ENCODE measurements at places on chromosomes 2 and 18.

DNA sequence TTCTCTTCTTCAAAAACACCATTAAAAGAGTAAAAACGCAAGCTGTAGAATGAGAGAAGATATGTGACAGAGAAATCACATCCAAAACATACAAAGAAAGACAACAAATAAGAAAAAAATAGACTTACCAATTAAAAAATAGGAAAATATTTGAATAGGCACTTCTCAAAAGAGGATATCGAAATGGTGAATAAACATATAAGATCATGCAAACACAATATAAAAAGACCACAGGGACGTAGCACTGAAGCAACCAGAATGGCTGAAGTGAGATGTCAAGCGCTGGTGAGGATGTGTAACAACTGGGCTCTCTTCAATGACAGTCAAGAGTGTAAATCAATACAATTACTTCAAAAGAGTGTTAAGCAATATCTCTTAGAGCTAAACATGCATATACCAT, 202.3 kb downstream of the ZBTB7C start:
- DNase-seq = no peak

DNA sequence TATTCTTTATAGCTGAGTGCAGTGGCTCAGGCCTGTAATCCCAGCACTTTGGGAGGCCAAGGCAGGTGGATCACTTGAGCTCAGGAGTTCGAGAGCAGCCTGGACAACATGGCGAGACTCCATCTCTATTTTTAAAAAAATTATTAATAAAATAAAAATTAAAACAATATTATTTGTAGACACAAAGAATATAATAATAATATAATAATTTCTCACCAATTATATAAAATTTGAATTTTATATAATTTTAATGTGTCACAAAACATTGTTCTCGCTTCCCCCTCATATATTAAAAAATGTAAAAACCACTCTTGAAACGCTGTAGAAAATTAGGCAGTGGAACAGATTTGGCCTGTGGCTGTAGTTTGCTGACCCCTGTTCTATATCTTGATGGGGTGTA, 5.6 kb upstream of the KDM3A start:
- DNase-seq = no peak

DNA sequence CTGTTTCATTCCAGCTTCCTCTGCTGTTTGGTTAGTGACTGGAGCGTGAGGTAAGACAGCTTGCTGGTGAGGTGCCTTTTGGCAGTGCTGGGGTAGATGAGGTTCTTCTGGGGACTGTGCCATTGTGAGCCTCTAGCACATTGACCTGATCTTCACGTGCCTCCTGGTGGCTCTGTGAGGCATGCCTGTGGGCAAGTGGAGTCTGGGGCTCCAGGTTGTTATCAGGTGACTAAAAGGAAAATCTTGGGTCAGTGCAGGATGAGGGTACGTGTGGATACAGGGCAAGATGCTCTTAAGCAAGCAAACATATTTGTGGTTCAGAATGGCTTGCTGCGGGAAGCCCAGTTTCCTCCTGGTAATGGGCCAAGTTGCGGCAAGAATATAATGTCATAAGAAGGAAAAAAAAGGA, 75.4 kb downstream of the FHOD3 start:
- DNase-seq = no peak

DNA sequence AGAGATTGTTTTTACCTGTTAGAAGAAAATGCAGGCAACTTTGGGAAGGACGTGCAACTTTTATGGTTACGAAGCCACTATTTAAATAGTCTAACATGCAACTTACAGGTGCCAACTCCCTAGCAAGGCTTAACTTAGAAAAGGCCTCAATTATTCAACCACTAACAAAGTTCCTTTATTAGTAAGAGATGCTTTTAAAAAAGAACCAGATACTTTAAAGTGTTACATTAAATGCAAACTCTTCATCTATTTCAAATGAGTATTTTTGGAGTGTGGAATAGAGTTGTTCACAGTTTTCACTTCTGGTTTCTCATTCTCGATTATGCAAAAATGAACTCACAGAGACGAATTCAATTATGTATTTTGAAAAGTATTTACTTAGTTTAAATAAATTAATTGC, 51.7 kb downstream of the PELI1 start:
- no peak for DNase-seq

- no peak for DNase-seq
These were observed 1.8 kb downstream of the FBXO48 start for GRCh38 chr2:68465081-68465916.

GRCh38 chr2:133992454-133992853, 261.4 kb upstream of the MGAT5 start:
- DNase-seq = no peak

- DNase-seq = no peak
These were observed 49.2 kb downstream of the ICA1L start for GRCh38 chr2:202822411-202822810.

- DNase-seq = no peak
These were observed 48.6 kb downstream of the SH3RF3 start for GRCh38 chr2:109177635-109178034.

DNA sequence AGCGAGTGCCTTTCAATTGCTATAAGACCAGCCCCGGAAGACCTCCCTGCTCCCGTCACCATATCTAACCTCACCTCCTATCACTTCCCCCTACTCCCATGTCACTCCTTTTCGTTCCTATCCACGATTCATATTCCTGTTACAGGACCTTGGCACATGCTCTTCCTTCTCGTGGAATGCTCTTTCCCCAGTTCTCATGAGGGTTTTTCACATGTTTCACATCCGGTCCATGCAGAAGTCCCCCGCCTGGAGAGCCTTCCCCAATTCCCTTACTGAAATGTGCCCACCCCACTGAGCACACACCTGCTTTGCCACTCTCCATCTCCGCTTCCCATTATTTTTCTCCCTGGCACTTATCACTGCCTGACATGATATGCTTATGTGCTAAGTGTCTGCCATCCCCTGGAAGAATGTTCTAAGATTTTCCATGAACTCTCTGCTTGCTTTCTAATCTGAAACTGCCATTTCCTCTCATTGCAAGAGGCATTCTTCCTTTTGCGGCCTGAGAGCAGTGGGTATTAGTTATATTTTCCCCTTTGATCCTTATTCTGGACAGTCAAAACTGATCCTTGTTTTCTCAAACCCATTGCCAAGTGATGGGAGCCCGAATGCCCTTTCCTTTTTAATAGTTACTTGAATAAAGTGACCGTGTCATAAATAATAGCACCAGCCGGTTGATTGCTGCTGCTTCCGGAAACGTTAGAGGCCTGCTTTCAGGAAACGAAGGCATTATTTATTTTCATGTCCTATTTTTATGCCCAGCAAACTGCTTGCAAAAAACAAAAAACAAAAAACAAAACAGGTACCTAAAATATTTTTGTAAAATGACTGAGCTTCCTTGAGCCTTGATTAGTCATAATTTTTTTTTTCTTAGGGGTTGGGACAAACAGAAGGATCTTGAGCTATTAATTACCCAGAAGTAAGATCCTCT, 127.9 kb downstream of the ZNF532 start:
- DNase-seq = no peak

GRCh38 chr2:86044045-86044444, 61.6 kb downstream of the POLR1A start:
- DNase-seq = no peak
